ENCODE measurements at places on chromosomes 12 and 14. TPM values are rescaled to one million over a fixed set of nuclear protein-coding genes. Genes with fewer than 3 reads are reported as not detected.
A peak's percentile ranks its signal among the peaks of the same experiment; 100 is the strongest.

PTPRO gene
- polyA plus RNA-seq = 0.47 TPM

DNA sequence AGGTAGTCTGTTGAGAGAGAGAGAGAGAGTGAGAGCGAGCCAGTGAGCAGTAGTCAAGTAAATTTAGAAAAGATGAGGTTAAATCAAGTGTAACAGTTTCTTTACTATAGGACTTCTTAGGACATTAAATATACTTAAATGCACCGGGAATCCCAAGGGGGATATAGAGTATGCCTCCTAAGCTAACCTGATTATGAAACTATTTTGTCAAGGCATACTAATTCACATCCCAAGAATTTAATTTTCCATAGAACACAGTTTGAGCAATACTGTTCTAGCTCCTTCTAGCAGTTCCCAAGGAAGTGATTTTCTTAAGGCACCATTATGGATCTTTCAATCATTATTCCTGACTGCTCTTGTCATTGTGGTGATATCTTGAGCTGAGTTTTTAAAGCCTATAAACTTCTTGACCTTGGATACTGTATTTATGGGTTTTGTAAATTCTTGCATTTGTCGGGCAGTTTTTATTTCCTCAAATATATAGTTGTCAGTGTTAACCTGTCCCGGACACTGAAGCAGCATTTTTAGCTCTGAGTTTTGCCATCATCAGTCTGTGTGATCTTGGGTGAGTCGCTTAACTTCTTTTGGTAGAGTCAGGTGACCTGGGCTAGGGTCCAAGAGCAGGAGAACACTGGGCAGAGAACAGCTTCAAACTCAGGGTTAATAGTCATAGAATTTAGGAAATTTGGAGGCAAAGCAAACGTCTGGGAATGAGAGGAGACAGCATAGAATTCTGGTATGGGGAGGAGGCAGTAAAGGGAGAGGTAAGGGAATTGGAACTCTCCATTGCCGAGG, 196.5 kb upstream of the FRMD6 start:
- no peak for DNase-seq

LRRC43 gene
- 0.25 TPM for polyA plus RNA-seq

DNA sequence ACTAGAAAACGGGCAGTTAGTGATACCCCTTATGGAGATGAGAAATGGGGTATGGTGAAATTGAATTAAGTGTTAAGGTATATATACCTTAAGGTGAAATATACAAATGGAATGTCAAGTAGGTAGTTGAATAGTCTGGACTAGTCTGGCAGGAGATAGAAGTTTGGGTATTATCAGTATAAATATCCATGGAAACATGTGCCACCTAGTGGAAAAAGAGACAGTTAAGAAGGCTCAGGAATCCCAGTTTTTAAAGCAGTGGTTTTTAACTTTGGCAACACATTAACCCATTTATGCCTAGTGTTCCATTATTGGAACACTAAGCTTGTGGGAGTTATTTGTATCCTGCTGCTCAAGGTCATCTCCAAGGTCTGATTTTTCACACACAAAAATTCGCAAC, 38.6 kb upstream of the TPH2 start:
- DNase-seq = no peak

DNA sequence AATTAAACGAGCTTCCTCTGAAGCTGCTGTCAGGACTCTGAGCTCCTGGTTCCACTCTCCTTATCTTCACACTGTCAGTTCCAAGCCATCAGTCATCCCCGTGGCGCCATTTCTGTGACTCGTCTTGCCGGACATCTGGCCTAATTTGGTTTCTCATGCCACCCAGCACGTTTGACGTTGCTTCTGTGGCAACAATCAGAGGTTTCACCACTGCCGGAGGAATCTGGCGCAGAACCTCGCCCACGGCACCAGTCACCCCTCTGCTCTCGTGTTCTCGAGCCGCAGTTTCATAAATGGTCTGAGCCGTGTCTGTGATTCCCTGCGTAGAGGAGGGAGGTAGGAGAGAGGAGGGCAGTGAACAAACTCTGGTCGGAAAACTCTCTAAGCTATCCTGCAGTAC, 29.7 kb downstream of the BDKRB1 start:
- DNase-seq = no peak

GRCh38 chr14:26370115-26370514, 227.7 kb downstream of the NOVA1 start:
- no peak for DNase-seq

GRCh38 chr12:108495054-108495453, 20.0 kb upstream of the FICD start:
- no peak for DNase-seq

DNA sequence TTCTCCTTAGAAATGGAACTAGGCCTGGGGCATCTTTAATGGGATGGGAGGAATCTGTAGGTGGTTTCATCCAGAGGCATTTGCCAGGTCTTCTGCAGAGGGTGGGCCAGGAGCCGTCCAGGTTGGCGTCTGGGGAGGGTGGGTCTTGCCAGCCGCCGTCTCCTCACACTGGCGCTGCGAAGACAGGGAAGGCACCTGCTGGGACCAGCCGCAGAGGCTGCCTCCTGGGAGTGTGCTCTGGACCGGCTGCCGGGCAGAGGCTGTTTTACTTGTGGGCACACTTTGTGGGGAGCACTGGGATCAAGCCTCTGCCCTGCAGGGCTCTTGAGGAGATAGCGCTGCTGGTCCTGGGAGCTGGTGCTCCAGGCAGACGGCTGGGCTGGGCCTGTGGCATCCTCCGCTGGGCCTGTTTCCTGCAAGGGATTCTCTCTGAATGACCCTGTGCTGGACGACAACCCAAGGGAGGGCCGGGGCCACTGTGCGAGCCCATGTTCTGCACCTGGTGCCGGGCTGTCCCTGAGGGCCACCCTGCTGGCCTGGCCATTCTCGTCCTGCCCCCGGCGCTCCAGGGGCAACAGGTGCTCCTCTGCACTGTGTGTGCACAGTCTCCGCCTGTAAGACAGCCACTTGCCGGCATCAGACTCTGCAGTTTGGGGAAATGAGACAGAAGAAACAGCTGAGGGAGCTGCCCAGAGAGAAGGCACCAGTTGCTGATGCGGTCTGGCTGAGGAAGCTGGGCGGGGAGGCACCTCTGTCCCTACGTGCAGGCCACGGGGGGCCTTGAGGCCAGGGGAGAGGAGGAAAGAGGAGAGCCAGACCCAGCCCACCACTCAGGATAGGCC, 10.0 kb upstream of the TEX22 start:
- peak; percentile 45 for DNase-seq

GRCh38 chr12:127888943-127889719, 377.8 kb upstream of the TMEM132C start:
- no peak for DNase-seq

PPP4R4 gene
- polyA plus RNA-seq = 0.17 TPM

SLC24A4 gene
- polyA plus RNA-seq = not detected

Measured in CD8-positive, alpha-beta memory T cell (primary cell).